ENCODE measurements at places on chromosomes 1 and 21.

GRCh38 chr21:34613679-34614627 is 960 bp downstream of the RCAN1 start:
- DNase-seq = no peak

DNA sequence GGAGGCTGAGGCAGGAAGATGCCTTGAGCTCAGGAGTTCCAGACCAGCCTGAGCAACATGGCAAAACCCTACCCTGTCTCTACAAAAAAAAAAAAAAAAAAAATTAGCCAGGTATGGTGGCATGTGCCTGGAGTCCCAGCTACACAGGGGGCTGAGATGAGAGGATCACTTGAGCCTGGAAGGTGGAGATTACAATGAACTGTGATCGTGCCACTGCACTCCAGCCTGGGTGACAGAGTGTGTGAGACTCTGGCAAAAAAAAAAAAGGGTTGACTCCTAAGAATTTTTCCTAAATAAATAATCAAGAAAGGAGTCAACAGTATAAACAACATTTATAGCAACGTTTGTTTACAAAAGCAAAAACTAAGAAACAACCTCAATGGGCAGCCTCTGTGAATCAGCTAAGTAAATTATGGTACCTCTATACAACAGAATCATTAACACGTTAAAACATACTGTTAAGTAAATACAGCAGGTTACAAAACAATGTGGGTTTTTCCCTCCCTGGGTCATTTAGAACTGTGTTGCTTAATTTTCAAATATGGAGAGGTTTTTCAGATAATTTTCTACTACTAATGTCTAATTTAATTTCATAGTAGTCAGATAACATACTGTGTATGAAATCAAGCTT is 56.8 kb downstream of the SLC30A10 start:
- DNase-seq = no peak

GRCh38 chr1:67850151-67850551 is 16.9 kb upstream of the GNG12 start:
- no peak for DNase-seq

- no peak for DNase-seq
Observed at GRCh38 chr1:89453123-89453972, 71.3 kb upstream of the LRRC8B start.

- no peak for DNase-seq
Observed at GRCh38 chr1:93659822-93660503, 21.7 kb downstream of the BCAR3 start.

DNA sequence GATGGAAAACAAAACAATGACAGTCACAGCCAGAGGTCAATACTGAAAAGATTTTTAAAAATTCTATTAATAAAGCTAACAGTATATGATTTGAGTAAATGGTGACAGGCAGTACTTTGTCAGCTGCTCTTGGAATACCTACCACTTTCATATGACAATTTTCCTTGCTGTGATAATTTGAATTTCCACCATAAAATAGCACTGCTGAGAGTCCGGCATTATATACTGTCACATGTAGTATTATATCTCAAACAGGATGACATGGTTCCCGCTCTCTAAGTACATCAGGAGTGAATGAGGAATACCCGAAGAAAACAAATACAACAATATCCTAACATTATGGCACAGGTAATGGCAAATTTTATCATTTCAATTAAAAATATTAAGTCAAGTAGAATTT is 146.8 kb upstream of the TMPRSS15 start:
- no peak for DNase-seq

DNA sequence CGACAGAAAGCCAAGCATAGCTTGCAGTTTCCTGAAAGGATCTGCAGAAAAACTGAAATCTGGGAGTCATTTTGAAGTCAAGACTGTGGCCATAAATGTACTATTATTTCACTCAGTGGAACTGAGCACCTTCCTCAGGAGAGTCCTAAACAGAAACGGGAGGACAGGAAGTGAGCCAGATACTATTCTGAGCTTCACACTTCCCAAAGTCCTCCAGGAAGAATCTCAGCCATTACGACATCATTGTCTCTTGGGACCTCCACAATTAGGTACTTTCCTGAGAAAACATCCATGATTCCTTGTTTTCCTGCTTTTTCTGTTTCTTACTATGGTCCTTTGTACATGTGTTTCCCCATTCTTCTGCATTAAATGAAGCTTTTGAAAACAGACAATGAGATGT is 299.2 kb upstream of the USP25 start:
- no peak for DNase-seq

GRCh38 chr1:37448185-37448584 is 26.2 kb upstream of the ZC3H12A start:
- DNase-seq = no peak

- no peak for DNase-seq
Observed at GRCh38 chr1:53567450-53567849, 108.3 kb downstream of the DMRTB1 start.

All from epithelial cell of proximal tubule (primary cell).